ENCODE measurements at places on chromosomes 7 and 10. TPM values are rescaled to one million over a fixed set of nuclear protein-coding genes. Genes with fewer than 3 reads are reported as not detected.

IKZF1 gene
- 16.5 TPM for total RNA-seq

DENND11 gene
- total RNA-seq = 17.8 TPM

MYL7 gene
- total RNA-seq = not detected

HOXA4 gene
- total RNA-seq = 0.78 TPM

LBX1 gene
- total RNA-seq = not detected

LRRD1 gene
- not detected for total RNA-seq

INTS15 gene
- 40.5 TPM for total RNA-seq

NPY4R gene
- not detected for total RNA-seq

PRKCQ gene
- total RNA-seq = 6.0 TPM

TMEM176A gene
- total RNA-seq = 7.6 TPM

FAM25C gene
- not detected for total RNA-seq

FAM25G gene
- total RNA-seq = not detected

TUBB8 gene
- 14.2 TPM for total RNA-seq

TRPV5 gene
- total RNA-seq = not detected

FKBP6 gene
- total RNA-seq = not detected

NXPH1 gene
- total RNA-seq = not detected

CPN1 gene
- not detected for total RNA-seq

PNLIPRP3 gene
- not detected for total RNA-seq

PON1 gene
- 0.78 TPM for total RNA-seq

HYAL4 gene
- not detected for total RNA-seq

GRK5 gene
- 4.9 TPM for total RNA-seq

ARL3 gene
- 1.8 TPM for total RNA-seq

BTBD16 gene
- total RNA-seq = not detected

AUTS2 gene
- total RNA-seq = 18.5 TPM

ECHDC3 gene
- 153 TPM for total RNA-seq

PRF1 gene
- 6.3 TPM for total RNA-seq

ITPRID1 gene
- not detected for total RNA-seq

DYNC1I1 gene
- total RNA-seq = 1.3 TPM

MYH16 gene
- under 0.01 TPM for total RNA-seq

ALOX5 gene
- total RNA-seq = 42.5 TPM

CHST15 gene
- 18.5 TPM for total RNA-seq

THSD7A gene
- total RNA-seq = 7.0 TPM

MYOZ1 gene
- not detected for total RNA-seq

ACSM6 gene
- total RNA-seq = 0.52 TPM

ADAP1 gene
- total RNA-seq = 19.8 TPM

CYP2E1 gene
- total RNA-seq = 3.9 TPM

PALD1 gene
- 4.9 TPM for total RNA-seq

CD36 gene
- 76.0 TPM for total RNA-seq

CYP3A5 gene
- 170 TPM for total RNA-seq

LMBR1 gene
- total RNA-seq = 54.0 TPM

ATRNL1 gene
- total RNA-seq = 6.5 TPM

GJC3 gene
- not detected for total RNA-seq

OR2A12 gene
- total RNA-seq = not detected

H2BK1 gene
- not detected for total RNA-seq

TCAF1 gene
- total RNA-seq = 21.0 TPM

ACTL6B gene
- not detected for total RNA-seq

ANKRD22 gene
- 13.5 TPM for total RNA-seq

HTR5A gene
- not detected for total RNA-seq

All from body of pancreas (tissue), 4 donors.